ENCODE measurements at places on chromosomes 6 and 20. TPM values are rescaled to one million over a fixed set of nuclear protein-coding genes. Genes with fewer than 3 reads are reported as not detected.
A peak's percentile ranks its signal among the peaks of the same experiment; 100 is the strongest.

Gene HLA-DOB
- 2.7 TPM for polyA plus RNA-seq

Gene PTCRA
- not detected for polyA plus RNA-seq

Gene VGLL2
- not detected for polyA plus RNA-seq

Gene CYP24A1
- polyA plus RNA-seq, result not detected

Gene WFDC10A
- not detected for polyA plus RNA-seq

Gene HMGCLL1
- polyA plus RNA-seq, result not detected

Gene LAMA2
- not detected for polyA plus RNA-seq

Gene OR2H2
- polyA plus RNA-seq, result not detected

Gene SLC22A1
- 0.27 TPM for polyA plus RNA-seq

DNA sequence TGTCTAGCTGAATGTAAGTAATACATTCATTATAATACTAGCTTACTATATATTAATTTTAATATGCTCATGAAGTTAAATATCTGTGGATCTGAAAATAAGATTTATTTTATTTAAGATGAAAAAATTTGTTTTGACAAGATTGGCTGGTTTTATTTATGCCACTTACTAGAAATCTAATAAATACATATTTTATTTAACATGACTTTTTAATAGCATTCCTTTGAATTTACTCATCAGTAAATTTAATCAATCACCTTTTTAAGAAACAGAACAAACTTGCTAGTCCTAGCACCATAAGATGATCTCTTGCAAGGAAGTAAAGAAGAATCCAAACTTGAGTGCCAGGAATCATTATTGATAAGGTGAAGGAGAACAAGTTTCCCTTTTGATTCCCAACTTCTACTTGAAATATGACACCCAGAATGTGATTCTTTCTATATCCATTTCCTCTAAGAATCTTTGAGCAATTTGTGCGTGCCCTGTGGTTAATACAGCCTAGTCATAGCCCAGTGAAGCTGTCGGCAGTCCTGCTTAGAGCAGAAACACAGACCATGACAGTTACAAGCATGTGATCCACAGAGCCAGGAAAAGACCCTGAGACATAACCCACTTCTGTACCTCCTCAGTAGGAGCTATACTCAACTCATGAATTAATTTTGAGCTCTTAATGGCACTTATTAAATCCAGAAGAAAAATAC is 282.3 kb upstream of the QKI start:
- no peaks in the 10 kb centered on the region for H3K36me3 ChIP-seq
- DNase-seq, result no peak
- H3K4me1 ChIP-seq, result no peaks in the 10 kb centered on the region
- no peak overlapping the region for H3K27ac ChIP-seq

DNA sequence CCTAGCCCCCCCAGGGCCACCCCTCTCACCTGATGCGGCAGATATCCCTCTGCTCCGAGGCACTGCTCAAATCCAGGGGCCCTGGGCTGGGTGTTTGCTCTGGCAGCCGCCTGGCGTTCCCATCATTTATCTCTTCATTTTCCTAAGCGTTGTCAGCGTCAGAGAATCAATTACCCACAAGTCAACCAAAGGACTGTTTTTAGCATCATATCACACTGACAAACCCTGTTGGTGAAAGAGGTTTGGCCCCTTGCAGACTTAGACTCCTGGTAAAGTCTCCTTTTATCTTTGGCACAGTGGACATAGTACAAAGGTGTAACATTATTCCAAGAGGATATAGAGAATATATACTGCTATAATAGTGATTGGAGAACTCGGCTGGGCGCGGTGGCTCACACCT is at the start of gene GHRH:
Gene GHRH, minus strand, starts transcription at position 101 of the 400 bp plus-strand sequence. CDS start 4,925 bp downstream, outside the sequence.
- peaks cover 6% of the 10 kb centered on the region for H3K4me1 ChIP-seq
- DNase-seq, result no peak
- H3K36me3 ChIP-seq, result no peaks in the 10 kb centered on the region

GRCh38 chr6:33312361-33313104 is 1.3 kb downstream of the TAPBP start:
- peak overlapping the region; percentile 98 for H3K27ac ChIP-seq
- H3K27me3 ChIP-seq, result no peaks in the 10 kb centered on the region
- peaks cover 14% of the 10 kb centered on the region for H3K36me3 ChIP-seq
- peak overlapping the region; percentile 96 for H3K4me3 ChIP-seq
- peak; percentile 61 for DNase-seq

DNA sequence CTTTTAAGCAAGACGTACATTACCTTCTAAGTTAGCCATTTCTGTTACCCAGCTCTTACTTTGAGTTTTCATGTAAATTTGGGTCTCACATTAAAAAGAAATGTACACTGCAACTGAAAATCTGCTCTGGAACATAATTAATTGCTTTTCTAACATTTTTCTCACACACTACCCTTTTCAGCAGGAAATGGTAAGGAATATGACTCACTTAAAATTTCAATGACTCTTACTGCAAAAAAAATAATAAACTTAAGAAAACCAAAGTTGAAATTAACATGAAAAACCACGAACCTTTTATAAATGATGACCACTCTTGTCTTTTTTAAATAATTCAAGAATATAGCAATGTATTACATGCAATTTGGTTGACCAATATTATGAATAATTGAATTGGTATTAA is 1.3 kb downstream of the CGA start:
- no peak for DNase-seq
- no peaks in the 10 kb centered on the region for H3K27me3 ChIP-seq
- no peaks in the 10 kb centered on the region for H3K36me3 ChIP-seq
- no peak overlapping the region for H3K27ac ChIP-seq

- no peaks in the 10 kb centered on the region for H3K36me3 ChIP-seq
- no peak for DNase-seq
- no peak overlapping the region for H3K4me3 ChIP-seq
- no peaks in the 10 kb centered on the region for H3K4me1 ChIP-seq
These were observed 212.1 kb upstream of the PHACTR1 start for GRCh38 chr6:12504325-12504966.

GRCh38 chr6:28489366-28490204 is 26.0 kb downstream of the GPX6 start:
- H3K4me3 ChIP-seq, result peak overlapping the region; percentile 37
- no peaks in the 10 kb centered on the region for H3K36me3 ChIP-seq
- H3K27me3 ChIP-seq, result peaks cover 51% of the 10 kb centered on the region
- no peak overlapping the region for H3K27ac ChIP-seq
- H3K4me1 ChIP-seq, result no peaks in the 10 kb centered on the region
- DNase-seq, result no peak

DNA sequence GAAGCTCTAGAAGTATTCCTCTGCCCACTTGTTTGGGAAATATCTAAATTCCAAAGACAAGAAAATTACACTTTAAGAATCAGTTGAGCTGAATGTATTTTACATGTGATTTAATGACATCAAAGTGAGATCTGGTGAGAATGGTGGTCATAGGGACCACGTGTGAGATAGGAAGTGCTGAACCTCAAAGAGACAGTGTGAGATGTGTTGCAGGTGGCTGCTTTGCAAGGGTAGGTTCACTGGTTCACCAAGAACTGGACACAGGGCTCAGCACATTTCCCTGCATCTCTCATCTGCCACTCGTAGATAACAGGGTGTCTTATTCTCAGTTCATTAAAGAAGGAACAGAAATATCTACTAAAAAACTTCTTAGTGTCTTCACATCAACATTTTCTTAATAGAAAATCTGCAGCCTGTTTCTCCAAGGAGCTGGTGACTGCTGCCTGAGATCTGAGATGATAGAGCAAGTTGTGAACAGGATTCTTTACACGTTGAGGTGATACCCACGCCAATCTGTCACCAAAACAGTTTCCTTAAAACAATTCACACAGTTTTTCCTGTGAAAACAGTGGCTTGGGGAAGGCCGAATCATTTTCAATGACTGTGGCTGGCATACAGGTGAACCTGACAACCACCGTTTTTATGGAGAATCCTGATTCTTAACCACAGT is 7.2 kb downstream of the CCR6 start:
- peaks cover 4% of the 10 kb centered on the region for H3K4me1 ChIP-seq
- H3K27ac ChIP-seq, result no peak overlapping the region
- H3K4me3 ChIP-seq, result no peak overlapping the region
- no peak for DNase-seq
- no peaks in the 10 kb centered on the region for H3K27me3 ChIP-seq
- no peaks in the 10 kb centered on the region for H3K36me3 ChIP-seq

DNA sequence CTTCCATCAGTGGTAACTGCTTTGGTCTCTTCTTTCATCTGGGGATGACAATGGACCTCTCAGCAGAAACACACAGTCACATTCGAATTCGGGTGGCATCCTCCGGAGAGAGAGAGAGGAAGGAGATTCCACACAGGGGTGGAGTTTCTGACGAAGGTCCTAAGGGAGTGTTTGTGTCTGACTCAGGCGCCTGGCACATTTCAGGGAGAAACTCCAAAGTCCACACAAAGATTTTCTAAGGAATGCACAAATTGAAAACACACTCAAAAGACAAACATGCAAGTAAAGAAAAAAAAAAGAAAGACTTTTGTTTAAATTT is 6.1 kb downstream of the EDN1 start:
- H3K4me1 ChIP-seq, result no peaks in the 10 kb centered on the region
- no peak overlapping the region for H3K27ac ChIP-seq
- no peak for DNase-seq
- H3K36me3 ChIP-seq, result no peaks in the 10 kb centered on the region

GRCh38 chr20:25592135-25592852 is 7.0 kb upstream of the NINL start:
- DNase-seq, result no peak
- no peaks in the 10 kb centered on the region for H3K36me3 ChIP-seq
- H3K4me3 ChIP-seq, result no peak overlapping the region
- H3K27ac ChIP-seq, result no peak overlapping the region
- no peaks in the 10 kb centered on the region for H3K27me3 ChIP-seq

DNA sequence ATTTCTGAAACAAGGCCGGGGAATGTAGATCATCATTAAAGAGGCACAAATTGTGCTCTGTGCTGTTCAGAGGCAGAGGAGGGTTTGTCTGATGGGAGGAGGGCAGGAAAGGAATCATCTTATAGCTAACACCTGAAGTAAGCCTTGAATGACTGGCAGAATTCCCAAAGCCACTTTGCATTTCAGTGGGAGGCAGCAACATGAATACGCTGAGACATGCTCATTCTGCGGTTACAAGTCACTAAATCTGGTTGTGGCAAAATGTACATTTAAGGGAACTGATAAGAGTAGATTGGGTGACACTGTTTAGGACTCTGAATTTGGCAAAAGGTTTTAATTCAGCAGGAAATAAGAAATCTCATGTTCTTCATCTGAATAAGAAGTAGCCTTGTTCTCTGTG is 4.4 kb upstream of the COL19A1 start:
- no peak overlapping the region for H3K4me3 ChIP-seq
- no peaks in the 10 kb centered on the region for H3K36me3 ChIP-seq
- H3K27me3 ChIP-seq, result peaks cover 43% of the 10 kb centered on the region
- DNase-seq, result no peak
- no peak overlapping the region for H3K27ac ChIP-seq

DNA sequence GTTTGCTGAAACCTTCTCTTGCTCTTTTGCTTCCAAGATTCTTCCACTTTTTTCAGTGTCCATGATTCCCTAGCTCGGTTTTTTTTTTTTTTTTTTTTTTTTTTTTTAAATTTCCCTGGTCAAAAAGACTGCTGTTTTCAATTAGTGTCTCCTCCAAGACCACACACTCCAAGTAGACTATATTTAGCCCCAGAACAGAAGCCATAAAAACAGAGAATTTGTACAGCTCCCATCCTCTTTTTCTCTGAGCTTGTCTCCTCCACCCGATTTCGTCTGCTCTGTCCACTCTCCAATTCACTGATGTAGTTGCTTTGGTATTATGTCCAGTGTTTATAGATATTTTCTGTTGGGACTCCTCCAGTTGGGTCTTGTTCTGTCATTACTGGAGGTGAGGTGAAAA is 37.6 kb downstream of the RSPH3 start:
- H3K4me1 ChIP-seq, result no peaks in the 10 kb centered on the region
- no peaks in the 10 kb centered on the region for H3K27me3 ChIP-seq
- no peak overlapping the region for H3K4me3 ChIP-seq
- no peak for DNase-seq
- no peak overlapping the region for H3K27ac ChIP-seq
- H3K36me3 ChIP-seq, result no peaks in the 10 kb centered on the region

GRCh38 chr20:8940326-8940725 is 128.6 kb upstream of the PLCB4 start:
- DNase-seq, result no peak
- H3K27me3 ChIP-seq, result no peaks in the 10 kb centered on the region
- H3K4me1 ChIP-seq, result no peaks in the 10 kb centered on the region
- no peak overlapping the region for H3K27ac ChIP-seq

GRCh38 chr6:142740449-142740848 is 204.5 kb downstream of the HIVEP2 start:
- no peak overlapping the region for H3K27ac ChIP-seq
- H3K27me3 ChIP-seq, result no peaks in the 10 kb centered on the region
- DNase-seq, result no peak
- no peak overlapping the region for H3K4me3 ChIP-seq
- H3K4me1 ChIP-seq, result peaks cover 3% of the 10 kb centered on the region

DNA sequence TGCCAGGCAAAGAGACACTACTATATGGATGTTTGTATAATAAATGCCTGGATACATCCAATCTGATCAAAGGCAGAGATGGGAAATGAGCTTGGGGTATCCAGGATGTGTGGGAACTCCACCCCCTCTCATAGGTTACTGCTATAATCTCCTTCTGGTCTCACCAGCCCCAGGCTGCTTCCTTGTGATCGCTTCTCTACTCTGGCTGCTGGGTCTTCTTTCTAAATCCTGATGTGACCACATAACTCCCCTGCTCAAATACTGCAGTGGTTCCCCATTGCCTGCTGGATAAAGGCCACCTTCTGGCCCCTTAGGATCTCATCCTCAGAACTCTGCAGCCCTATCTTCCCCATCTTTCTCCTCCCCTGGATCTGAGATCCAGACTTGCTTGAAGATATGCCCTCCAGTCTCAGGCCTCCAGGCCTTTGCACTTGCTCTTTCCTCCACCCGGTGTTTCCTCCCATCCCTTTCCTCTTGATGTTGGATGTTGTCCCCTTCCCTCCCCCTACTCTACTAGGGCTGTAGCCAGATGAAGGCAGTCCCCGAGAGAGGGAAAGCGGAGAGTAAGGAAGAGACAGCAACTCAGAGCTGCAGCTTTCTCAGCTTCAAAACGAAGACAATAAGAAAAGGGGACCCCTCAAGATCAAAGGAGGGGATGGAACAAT is 828 bp upstream of the XKR7 start:
- no peak overlapping the region for H3K27ac ChIP-seq
- H3K36me3 ChIP-seq, result no peaks in the 10 kb centered on the region
- H3K4me1 ChIP-seq, result peaks cover 8% of the 10 kb centered on the region
- H3K27me3 ChIP-seq, result peaks cover 15% of the 10 kb centered on the region

DNA sequence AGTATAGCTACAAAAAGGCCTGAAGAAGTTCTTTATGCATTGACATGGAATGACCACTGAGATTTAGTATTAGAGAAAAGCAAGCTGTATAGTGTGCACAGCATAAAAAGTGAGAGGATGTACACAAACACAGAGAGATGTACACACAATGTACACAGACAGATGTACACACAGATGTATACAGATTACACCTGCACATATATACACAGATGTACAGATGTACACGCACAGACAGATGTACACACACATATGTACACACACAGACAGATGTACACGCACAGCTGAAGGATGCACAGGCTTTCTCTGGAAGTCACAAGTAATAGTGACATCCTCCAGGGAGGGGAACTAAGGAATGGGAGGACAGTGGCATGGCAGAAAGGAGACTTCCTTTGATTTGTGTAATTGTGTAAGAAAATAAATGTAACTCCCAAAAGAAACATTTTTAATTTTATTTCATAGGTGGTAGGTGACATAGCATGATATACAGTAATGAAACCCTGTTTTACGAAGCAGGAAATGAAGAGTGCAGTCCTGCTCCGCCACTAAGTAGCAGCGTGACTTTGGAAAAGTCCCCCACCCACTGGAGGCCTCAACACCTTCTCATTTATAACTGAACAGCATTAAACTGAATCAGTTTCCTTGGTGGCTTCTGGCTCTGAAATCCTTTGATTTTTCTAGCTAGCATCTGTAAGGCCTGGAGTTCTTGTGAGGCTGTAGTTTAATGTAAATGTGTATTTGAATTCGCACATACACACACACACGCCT is 14.1 kb downstream of the NFATC2 start:
- no peak overlapping the region for H3K27ac ChIP-seq
- no peaks in the 10 kb centered on the region for H3K36me3 ChIP-seq
- peaks cover 25% of the 10 kb centered on the region for H3K4me1 ChIP-seq
- DNase-seq, result no peak

All from CD14-positive monocyte (primary cell).